COR-L47 (cell line): ENCODE measurements at places on chromosomes 2 and 18.
A peak's percentile ranks its signal among the peaks of the same experiment; 100 is the strongest.

DNA sequence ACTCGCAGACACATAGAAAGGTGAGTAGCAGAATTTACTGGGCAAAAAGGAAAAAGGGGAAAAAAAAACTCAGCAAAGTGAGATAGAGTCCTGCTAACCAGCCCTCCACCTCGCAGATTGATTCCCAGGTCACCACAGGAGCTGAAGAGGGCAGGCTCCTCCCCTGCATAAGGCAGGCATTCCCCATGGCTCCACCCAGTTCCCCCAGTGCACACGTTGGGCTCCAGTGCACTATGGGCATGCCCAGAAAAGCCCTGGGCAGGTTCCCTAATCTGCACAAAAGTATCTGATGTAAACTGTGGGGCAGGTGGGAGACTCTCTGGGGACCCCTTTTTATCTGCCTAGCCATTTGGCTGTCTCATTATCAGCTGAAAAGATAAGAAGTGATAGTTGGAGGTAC is 461.2 kb upstream of the TMEFF2 start:
- DNase-seq = no peak

DNA sequence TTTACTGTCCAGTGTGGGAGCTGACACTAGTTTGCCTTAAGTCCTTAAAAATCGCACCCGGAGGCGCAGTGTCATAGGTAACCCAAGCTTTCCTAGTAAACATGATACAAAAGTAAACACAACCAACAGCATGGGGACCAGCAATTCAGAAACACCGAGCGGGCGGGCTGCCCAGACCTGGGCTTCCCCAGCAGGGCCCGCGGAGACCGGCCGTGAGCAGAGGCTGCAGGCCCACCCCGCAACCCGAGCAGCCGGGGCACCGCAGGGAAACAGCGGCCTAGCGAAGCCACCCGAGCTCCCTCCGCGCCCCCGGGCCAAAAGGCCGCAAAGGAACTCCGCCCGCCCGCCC is 296 bp downstream of the TTC21B start:
- peak; percentile 87 for DNase-seq

GRCh38 chr2:10536569-10537133 is 88.5 kb upstream of the ODC1 start:
- no peak for DNase-seq

DNA sequence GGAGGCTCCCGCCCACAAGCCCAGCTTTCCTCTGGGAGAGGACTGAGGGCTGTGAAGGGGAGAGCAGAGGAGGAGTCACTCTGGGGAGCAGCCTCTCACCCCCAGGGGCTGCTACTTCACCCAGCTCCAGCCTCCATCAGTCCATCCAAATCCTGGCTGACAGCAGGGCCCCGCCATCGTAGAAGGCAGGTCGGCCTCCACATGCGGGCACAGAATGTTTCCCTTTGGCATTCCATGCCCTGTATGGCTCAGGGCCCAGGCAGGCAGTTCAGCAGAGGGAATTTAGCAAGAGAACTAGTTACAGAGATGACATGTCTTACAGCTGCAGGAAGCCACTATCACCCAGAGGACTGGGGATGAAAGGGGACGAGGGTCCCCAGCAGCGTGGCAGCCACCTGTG is 6.4 kb upstream of the ODC1 start:
- DNase-seq = no peak

DNA sequence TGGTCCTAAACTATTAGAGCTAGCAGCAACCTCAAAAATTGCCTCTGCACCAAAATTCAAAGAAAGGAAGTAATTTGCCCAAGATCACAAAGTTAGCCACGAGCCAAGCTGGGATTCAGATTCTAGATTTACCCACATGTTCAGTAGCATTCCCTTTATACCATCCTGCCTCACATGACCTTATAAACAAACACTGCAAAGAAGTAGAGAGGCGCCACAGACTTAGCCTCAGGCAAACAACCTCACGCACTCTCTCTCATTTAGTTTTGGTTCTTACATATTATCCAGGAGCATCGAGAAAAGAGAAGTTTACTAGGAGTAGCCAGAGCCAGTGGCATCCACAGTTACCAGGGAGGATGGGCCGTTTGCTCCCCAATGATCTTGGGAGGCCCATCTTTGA is 226.6 kb downstream of the OSR1 start:
- no peak for DNase-seq

- no peak for DNase-seq
Measured at GRCh38 chr2:193315428-193316091, 1120.8 kb upstream of the TMEFF2 start.

- peak; percentile 67 for DNase-seq
Measured at GRCh38 chr2:149329489-149330126, 779 bp upstream of the LYPD6 start.

DNA sequence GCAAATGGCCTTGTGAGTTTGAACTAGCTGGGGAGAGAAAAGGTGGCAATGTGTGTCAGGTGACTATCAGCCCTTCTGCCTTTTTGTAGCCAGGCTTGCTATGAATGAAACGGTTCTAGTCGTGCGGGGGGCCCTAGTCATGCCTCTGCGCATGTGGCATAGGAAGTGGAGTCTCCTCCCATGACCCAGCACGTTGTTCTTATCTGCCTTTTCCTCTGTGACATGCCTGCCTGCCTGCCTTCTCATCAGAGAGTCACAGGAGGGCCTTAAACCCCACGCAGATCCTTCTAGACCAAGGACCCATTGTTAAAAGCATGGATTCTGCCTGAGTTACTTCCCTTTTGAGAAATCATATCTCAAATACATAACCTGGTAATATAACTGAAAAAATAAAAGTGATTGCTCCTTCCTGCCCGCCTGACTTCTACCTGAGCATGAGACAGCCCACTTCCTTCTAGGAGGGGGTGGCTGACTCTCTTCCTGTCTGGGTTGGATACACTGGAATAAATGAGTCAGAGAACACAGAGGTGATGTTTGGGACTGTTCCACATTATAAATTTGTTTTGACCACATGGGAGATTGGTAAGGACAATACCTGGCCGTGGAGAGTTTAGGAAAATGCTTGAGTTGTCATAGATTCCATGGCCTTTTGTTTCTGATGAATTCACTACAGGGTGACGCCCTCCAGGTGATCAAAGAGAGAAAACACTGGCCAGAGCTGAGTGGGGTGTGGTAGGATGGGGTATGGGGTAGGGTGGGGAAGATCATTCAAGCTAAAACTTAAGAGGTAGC is 49.8 kb downstream of the FBLN7 start:
- no peak for DNase-seq

GRCh38 chr2:180446492-180446891 is 439.4 kb upstream of the CWC22 start:
- no peak for DNase-seq

DNA sequence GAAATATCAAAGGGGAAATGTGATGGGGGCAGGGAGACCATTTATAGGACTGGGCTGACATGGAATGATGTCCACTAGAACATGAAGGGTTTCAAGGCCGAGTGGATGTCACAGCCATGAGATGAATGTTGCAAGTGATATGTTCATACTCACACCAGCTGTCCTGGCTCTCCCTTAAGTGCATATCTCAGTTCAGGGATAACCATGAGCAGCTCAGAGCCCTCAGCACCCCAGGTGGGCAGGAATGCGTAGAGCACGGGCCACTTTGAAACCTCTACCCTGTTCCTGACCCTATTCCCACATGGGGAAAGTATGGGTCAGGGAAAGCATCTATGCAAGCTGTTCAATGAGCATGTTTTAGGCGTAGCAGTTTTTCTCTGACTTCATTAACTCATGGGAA is 12.4 kb upstream of the EML4 start:
- no peak for DNase-seq

DNA sequence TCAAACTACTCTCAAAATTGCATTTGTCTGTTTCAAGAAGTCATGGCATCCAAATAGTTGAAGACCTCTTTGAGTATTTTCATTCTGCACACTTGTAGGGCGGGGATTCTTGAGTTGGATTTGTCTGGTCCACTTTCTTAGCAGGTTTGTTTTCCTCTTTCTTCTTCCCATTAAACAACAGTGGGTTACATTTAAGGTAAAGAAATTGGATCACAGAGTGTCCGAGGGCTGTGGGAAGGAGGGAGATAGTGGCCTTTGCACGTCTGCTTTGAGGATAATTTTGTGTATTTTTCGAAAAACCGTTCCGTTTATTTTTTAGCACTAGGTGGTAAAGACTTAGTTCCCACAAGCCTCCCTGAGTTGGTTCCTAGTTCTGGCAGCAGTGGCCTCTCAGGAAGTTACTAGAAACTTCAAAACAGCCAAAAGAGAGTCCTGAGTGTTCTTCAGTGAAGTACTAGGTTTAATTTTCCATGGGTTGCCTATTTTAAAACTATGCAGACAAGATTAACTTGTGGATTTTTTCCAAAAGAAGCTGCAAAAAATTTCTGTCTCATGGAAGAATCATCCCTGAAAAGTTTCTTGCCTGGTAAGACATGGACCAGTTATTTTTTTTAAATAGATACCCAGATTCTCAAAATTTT is 107.9 kb downstream of the CDC42EP3 start:
- DNase-seq = no peak

DNA sequence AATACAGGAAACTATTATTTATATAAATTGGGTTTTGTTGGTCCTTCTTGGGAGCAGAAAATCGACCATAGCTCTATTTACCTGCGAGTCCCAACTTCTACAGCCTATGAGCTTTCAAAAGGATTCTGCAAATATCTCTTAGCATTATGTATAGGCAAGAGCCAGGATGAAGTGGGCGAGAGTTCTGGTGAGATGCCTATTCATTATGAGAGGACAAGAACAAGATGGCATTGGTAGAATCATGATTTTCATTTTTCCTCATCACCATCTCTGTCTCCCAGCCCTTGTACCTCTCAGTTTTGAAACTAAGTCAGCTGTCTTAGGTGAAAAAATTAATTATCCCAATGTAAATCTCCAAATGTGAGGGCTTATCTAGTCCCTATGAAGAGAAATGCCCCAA is 25.0 kb downstream of the WIPF1 start:
- no peak for DNase-seq

DNA sequence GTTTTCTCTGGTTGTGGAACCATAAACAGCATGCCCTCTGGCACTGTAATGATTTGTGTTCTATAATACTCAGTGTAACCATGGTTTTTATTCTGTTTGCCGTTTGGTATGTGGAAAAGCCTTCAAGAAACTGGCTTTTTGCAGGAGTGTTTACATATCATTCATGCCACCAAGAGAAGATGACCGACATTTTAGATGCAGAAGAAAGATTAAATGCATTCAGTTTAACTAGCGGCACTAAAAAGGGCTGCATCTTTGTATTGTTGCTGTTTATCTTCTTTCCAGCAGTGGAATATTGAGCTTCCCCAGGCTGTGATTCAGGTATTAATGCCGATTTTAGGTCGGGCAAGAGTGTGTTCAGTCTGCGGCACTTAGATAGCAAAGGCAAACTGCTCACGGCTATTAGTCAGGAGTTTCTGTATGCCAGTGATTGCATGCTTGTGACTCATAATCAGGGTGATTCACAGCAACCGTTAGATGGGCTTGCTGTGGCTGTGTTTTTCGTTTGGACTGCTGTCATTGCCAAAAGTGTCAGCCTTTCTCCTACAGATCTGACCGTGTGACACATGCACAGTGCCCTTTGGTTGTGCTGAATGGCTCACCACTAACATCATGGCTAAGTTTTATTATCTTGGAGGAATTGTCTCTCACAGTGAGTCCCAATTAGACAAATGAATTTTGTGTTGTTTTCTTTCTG is 479.7 kb downstream of the PARD3B start:
- DNase-seq = no peak

DNA sequence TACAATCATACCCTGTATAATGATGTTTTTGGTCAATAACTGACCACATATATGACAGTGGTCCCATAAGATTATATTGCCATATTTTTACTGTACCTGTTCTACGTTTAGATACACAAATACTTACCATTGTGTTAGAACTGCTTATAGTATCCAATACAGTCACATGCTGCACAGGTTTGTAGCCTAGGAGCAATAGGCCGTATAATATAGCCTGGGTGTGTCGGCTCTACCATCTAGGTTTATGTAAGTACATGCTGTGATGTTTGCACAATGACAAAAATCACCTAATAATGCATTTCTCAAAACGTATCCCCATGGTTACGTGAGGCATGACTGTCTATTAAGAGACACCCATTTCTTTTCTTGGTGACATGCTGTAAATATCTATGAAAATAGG is 55.0 kb upstream of the APCDD1 start:
- DNase-seq = no peak
